AG10803 (cell line): ENCODE measurements at places on chromosomes 5 and 9.

GRCh38 chr9:135655317-135655716 lies 7.8 kb upstream of the LCN9 start:
- no peak for DNase-seq

DNA sequence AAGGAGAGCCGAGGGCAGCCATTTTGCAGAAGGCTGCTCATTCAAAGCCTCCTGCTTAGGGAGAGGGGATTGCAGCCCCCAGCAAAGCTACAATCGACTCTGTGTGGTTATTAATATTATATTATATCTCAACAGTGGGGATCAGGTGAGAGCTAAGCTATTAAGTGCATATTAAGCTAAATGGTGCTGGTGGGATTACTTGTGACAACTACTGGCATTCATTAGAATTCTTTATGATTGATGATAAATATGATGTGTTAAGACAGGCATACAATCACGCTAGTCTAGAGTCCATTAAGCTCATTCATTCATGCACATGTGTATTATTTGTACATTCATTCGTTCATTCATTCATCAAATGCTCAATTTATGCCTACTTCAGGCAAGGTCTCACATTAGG lies 23.0 kb downstream of the COL15A1 start:
- no peak for DNase-seq

- peak; percentile 57 for DNase-seq
Observed at GRCh38 chr9:134339183-134339806, 13.0 kb downstream of the RXRA start.

DNA sequence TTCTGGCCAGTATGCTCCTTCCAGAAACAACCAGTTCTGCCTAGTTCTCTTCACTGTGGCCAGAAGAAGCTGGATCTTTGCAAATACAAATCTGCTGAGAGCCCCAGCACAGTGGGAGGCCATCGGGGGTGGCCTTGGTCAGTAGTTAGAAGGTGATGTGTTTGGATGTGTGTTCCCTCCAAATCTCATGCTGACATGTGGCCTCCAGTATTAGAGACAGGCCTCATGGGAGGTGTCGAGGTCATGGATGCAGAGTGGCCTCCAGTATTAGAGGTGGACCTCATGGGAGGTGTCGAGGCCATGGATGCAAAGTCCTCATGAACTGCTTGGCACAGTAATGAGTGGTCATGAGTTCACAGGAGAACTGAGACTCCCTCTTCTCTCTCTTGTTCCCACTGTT lies 7.6 kb upstream of the IRX2 start:
- DNase-seq: no peak

GRCh38 chr5:35274839-35275509 lies 44.7 kb upstream of the PRLR start:
- no peak for DNase-seq

GRCh38 chr5:80368661-80369480 lies 39.0 kb upstream of the ZFYVE16 start:
- no peak for DNase-seq

- no peak for DNase-seq
Observed at GRCh38 chr5:145293716-145294115, 541.4 kb downstream of the PRELID2 start.

GRCh38 chr9:130466537-130467217 lies 21.9 kb downstream of the ASS1 start:
- no peak for DNase-seq

GRCh38 chr5:150335778-150336177 lies 21.7 kb upstream of the TCOF1 start:
- DNase-seq: no peak

DNA sequence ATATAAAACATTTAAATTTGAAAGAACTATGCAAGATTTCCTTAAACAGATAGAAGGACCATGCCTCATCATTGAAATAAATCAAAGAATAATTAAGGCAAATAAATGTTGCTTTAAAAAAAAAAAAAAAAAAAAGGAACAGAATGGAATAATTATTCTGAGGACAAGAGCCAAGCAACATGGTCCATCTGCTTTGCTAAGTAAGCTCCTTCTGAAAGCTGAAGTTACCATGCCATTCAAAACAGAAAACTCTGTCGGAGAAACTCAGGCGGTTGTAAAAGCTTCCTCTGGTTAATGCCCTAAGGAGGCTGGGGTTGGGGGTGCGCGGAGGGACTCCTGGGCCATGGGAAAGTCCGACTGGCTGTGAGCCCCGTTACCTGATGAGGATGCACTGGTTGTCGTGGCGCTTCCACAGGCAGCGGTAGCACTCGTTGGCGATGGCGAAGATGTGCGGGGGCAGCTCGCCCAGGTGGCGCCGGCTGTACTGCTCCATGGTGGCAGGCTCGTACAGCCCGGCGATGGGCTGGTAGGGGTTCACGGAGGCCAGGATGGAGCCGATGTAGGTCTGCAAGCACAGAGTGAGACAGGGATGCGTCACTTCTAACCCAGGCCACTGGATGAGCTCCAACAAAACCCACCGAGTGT lies 141.7 kb downstream of the MYO10 start:
- no peak for DNase-seq

DNA sequence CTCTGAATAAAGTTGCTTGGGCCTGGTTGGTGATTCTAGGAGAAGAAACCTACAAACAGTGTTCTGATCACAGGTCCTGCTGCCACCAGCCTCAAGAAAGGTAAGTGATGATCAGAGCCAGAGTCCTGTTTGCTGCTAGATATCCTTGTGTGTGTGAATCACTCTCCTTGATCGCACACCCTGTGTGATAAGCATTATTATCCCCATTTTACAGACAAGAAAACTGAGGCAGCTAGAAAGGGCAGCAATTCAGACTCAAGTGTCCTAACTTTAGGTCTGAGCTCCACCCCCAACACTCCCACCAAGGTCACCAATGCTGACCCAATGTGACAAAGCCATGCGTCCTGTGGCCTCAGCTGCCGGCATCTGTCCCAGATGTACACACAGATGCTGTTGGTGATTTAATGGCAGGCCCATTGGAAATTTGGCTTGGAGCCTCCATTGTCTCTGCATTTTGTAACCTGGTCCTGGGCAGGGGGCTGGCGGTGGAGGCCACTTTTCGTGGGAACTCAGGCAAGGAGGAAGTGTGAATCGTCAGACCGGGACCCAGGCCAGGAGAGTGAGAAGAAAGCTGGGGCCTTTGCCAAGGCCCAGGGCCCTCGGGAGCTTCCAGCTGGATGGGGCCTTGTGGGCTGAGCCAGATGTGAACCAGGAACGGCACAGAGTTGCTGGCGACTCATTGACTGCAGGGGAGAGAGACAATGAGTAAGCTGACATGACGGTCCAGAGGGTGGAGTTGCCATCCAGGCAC lies 29.8 kb upstream of the GGTA1 start:
- peak; percentile 99 for DNase-seq

DNA sequence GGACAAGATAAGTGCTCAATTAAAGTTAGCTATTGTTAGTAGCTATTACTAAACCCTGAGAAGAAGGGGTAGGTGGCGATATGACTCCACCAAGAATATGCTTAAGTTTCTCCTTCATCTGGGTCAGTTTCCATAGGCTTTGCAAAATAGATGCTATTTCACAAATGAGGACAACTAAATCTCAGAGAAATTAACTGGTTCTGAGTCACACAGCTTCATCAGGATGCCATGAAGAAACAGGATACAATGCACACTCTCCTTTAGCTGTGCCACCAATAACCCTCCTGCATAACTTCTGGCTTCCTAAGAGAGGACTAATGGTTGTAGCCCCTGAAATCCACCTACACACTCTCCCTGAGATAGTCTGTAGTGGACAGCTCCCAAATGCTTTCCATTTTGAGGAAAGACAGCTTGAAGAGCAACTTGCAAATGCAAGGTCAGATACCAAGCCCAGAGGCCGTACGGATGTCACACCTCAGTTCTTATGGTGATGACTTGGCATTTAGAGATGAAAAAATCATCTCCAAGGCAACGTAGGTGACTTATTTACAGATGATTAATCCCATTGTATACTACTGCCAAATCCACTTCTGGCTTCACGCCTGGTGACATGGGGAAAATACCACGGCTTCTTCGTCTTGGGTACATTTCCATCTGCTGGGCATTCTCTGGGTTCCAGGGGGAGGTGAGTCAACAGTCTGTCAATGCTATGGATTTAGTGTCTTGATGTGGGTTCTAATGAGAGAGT lies 251.4 kb upstream of the IL12B start:
- peak; percentile 95 for DNase-seq

- peak; percentile 55 for DNase-seq
Observed at GRCh38 chr5:96687812-96688453, 25.8 kb downstream of the CAST start.

DNA sequence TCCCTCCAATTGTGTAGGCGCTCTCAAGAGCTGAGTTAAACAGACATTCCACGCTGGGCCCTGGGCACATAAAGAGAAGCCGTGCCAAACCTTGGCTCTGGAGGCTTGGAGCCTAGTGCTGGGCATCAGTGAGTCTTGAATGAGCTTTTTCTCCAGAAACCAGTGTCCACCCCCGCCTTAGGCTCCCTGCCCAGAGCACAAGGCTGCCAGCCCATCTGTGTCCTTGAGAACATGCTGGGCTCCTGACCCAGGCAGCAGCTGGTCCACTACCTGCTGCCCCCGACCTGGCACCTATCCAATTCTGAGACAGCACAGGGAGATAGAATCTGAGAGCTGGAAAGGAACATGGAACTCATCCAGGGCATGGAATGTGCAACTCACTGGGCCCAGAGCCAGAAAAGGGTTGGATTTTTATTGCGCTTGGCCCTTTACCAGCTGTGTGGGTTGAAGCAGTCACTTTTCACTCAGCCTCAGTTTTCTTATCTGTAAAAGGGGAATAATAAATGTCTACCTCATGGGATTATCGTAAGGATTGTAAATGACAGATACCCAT lies 92.4 kb upstream of the CPLX2 start:
- no peak for DNase-seq

- no peak for DNase-seq
Observed at GRCh38 chr9:136014924-136015633, 53.9 kb upstream of the UBAC1 start.

- peak; percentile 79 for DNase-seq
Observed at GRCh38 chr5:71891856-71892255, 172.8 kb downstream of the CARTPT start.

DNA sequence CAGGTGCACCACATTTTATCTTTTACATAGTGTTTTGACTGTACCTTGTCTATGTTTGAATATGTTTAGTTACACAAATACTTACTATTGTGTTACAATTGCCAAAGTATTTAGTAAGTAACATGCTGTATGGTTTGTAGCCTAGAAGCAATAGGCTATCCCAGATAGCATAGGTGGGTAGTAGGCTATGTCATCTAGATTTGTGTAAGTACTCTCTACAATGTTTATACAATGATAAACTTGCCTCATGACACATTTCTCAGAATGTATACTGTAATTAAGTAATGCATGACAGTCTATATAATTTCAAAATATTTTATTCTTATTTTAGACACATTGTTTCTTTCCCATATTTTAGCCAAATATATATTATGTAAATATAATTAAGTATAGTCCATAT lies 836.8 kb upstream of the CDH9 start:
- DNase-seq: no peak

GRCh38 chr5:45093377-45093776 lies 284.6 kb downstream of the MRPS30 start:
- no peak for DNase-seq

DNA sequence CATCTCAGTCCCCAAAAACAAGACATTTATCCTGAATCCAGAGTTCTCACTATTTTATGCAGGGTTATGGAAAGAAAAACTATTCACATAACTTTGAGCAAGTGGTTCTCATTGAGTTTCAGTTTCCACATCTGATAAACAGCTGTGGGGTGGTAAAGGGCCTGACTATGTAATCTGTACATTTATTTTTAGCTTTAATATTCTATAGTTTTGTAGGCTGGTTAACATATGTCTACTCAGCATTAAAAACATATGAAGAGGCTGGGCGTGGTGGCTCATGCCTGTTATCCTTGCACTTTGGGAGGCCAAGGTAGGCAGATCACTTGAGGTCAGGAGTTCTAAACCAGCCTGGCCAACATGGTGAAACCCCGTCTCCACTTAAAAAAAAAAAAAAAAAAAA lies 301.5 kb upstream of the CCNG1 start:
- no peak for DNase-seq

- DNase-seq: no peak
Observed at GRCh38 chr9:30235068-30235467, 2149.4 kb upstream of the ACO1 start.

- no peak for DNase-seq
Observed at GRCh38 chr5:167987490-167988280, 303.8 kb upstream of the WWC1 start.

DNA sequence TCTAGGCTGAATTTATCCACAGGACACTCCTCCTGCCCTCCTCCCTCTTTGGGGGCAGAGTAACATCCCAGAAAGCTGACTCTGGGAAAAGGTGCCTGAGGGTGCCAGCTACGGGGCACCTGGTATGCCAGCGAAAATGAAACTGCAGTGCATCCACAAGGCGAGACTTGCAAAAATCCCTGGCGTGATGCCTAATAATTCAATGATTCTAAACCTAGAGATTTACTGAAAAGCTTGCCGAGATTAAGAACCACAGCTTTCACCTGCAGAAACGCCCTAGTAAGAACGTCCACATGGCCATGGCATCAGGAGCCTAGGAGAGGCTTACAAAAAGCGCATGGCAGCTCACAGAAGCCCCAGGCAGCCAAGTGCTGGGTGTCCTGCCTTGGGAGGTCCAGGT lies 20.9 kb downstream of the CCNJL start:
- no peak for DNase-seq

DNA sequence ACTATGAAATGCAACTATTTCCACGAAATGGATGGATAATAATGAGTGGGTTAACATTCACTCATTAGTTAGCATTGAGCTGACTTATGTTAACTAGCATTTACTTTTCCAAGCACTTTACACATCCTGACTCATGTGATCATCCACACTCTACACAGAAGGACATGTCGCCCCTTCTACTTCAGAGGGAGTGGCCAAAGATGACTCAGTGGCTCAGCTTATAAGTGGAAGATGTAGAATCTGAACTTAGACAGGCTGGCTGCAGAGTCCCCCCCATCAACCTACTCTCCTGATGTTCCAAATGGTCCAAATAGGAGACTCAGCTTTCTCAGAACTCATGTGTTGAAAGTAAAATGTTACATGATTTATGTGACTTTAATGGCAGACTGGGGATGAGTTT lies 146.0 kb downstream of the ADCY2 start:
- no peak for DNase-seq

GRCh38 chr9:87729246-87729645 lies 3.3 kb downstream of the CTSL start:
- DNase-seq: no peak

DNA sequence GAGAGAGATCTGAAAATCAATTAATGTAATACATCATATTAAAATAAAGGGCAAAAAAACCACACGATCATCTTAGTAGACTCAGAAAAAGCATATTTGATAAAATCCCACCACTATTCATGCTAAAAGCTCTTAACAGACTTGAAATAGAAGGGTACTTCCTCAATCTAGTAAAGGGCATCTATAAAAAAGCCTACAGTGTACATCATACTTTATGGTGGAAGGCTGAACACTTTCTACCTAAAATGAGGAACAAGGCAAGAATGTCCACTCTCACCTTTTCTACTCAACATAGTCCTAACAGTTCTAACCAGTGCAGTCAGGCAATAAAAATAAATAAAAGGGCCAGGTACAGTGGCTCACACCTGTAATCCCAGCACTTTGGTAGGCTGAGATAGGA lies 38.9 kb downstream of the POLK start:
- no peak for DNase-seq
